GM13977 (cell line): ENCODE measurements at places on chromosomes 11 and 22.

DNA sequence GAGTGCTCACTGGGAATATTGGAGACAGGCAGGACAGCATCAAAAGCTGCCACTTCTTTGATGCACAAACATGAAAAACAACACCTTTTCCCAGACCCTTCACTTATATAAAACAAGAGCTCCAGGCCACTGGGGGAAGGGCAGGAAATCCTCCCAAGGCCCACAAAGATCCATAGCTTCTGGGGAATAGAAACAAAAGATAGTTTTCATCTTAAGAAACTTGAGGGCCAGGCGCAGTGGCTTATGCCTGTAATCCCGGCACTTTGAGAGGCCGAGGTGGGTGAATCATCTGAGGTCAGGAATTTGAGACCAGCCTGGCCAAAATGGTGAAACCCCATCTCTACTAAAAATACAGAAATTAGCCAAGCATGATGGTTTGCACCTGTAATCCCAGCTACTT, 15.3 kb downstream of the RTL6 start:
- DNase-seq, result no peak

- no peak for DNase-seq
Measured at GRCh38 chr11:93783765-93784144, 327 bp upstream of the MED17 start.

- no peak for DNase-seq
Measured at GRCh38 chr11:70078095-70078780, at the start of gene ANO1. ANO1 (plus strand) TSS chr11:70078317; CDS start chr11:70078607, 290 bp downstream.

GRCh38 chr11:134609361-134610115, 197.5 kb upstream of the B3GAT1 start:
- DNase-seq, result no peak
